ENCODE measurements at places on chromosomes 3 and 15.

- DNase-seq = no peak
Observed at GRCh38 chr15:34031987-34032760, 6.8 kb downstream of the AVEN start.

DNA sequence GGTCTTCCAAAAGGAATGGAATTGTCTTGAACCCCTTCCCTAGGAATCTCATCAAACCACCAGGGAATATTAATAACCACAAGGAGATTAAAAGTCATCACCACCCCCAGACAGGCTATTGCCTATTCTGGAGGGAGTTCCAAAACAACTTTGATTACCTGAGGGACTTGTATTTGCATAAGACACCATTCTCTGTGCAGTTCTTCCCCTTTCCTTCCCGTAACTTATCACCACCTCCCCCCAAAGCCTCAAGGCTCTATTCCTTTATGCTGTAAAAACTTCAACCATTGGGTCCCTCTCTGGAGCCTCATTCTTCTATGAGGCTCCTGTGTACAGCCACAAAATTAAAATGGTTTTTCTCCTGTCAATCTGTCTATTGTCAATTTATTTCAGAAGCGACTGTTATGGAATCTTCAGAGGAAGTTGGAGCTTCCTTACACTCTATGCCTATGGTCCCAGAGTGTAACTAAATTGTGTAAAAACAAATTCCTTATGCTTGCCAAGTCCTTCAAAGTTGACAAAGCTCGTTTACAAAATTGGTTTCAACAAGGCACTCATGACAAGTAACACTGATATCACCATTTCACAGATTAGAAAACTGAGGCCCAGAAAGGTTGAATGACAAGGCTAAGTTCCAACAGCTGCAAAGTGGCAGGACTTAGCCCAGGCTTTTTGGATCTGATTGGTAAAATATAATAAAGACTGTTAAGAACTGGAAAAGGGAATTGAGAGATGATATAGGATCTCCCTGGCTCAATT, 68.3 kb upstream of the HERC1 start:
- no peak for DNase-seq

- no peak for DNase-seq
Observed at GRCh38 chr3:10855083-10855870, 39.2 kb downstream of the SLC6A11 start.

- no peak for DNase-seq
Observed at GRCh38 chr3:46626039-46626438, 13.7 kb downstream of the FAM240A start.

- DNase-seq = no peak
Observed at GRCh38 chr15:95131131-95131556, 899.8 kb downstream of the MCTP2 start.

GRCh38 chr15:45763170-45763869, 128.5 kb downstream of the SQOR start:
- no peak for DNase-seq
